Activated naive CD4-positive, alpha-beta T cell treated with anti-CD3 and anti-CD28 coated beads, Interleukin-2, amount 50 U/mL, for 72 hours (primary cell): ENCODE measurements at places on chromosomes 7 and 10. TPM values are rescaled to one million over a fixed set of nuclear protein-coding genes. Genes with fewer than 3 reads are reported as not detected.

Gene FAM25A
- total RNA-seq = not detected

Gene MYL10
- total RNA-seq = not detected

Gene PNLIPRP2
- not detected for total RNA-seq

Gene JMJD1C
- total RNA-seq = 62.5 TPM

Gene SRGN
- total RNA-seq = 490 TPM
